Thoracic aorta (tissue), 2 donors: ENCODE measurements at places on chromosomes 13 and 19. TPM values are rescaled to one million over a fixed set of nuclear protein-coding genes. Genes with fewer than 3 reads are reported as not detected.

Gene ZNF560
- total RNA-seq, result not detected

Gene CACNG8
- not detected for total RNA-seq

Gene SDHAF1
- total RNA-seq, result 70.5 TPM

Gene RASAL3
- total RNA-seq, result 5.1 TPM

Gene CEACAM3
- total RNA-seq, result not detected

Gene HMG20B
- 120 TPM for total RNA-seq
